ENCODE measurements at places on chromosomes 3 and 15.

DNA sequence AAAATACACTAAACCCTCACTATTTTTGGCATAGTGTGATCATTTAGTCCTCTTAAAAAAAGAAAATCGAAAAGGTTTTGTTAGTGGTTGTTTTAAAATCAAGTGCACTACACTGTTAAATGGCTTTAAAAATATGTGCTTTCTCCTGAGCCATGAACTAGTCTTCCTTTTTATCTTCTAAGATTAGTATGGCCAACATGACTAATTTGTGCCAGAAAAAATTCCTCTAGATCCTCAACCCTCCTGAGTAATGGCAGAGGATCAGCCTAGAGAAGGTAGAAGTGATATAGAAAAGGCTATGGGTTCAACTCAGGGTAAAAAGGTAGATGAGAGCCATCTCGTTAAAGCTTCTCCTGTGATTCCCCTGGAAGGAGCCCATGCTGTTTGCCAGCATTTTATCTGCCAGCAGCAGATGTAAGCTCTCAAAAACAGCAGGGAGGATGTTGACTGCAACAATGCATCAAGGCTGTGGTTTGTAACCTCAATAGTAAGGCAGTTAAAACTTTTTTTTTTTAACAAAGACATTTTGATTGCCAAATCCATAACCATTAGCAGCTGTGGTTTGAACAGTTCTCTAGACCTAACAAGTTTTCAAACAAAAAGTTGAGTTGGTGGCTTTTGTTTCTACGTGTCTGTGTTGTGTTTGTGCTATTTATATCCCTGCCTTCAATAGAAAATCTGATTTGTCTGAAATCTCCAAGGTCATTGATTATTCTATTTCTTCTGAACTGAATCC, 30.2 kb upstream of the ZNF609 start:
- peak; percentile 44 for DNase-seq

GRCh38 chr3:71247221-71247957, 336.1 kb downstream of the FOXP1 start:
- DNase-seq: peak; percentile 32

- DNase-seq: peak; percentile 100
Observed at GRCh38 chr3:157174649-157175498, 14.9 kb upstream of the CCNL1 start.

DNA sequence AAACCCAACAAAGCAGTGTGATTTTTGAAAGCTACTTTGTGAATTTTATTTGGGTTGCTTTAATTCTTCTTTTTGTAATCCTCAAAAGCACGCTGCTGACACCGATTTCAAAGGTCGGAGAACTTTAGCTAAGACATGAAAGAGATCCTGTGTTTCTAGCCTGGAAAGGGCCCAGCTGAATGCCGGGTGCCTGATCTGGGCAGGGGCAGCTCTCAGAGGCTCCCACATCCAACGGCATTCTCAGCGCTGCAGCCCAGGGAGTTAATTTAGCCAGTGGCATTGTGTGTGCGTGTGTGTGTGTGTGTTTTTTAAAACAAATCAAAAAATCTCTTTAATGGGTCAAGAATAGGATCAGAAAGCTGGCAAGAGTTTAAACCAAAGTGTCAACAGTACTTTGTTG, 6.6 kb downstream of the RBP1 start:
- DNase-seq: no peak

DNA sequence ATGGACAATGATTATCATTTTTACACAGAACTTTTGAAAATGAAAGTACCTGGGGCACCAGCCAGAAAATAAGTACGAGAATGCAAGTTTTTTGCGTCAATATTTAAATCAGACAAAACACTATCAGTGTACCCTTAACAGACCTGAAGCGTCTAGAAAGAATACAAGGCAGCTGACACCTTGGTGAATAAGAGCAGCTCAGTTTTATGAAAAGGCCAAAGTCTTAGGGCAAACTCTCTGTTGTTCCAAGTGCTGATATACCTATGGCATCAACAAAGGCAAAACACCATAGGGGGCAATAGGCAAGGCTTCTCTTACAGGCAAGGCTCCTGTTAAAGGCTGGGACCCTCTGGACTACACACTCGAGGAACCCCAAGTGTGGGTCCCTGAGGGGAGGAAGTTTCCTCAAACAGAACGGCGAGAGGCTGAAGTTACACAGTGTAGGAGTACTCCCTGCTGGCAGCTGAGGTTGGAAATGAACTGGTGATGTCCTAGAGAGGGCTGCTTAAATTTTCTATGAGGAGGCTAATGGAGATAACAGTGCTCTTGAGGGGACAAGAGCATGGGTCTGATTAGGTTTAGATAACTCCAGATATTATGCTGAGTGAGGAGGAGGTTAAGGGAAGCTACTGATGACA, 291.0 kb downstream of the TIGIT start:
- no peak for DNase-seq

GRCh38 chr3:59001675-59002074, 48.1 kb downstream of the CFAP20DC start:
- no peak for DNase-seq

- DNase-seq: no peak
Observed at GRCh38 chr3:69743975-69744906, 5.0 kb downstream of the MITF start.

- DNase-seq: no peak
Observed at GRCh38 chr3:26293329-26293844, 329.2 kb upstream of the LRRC3B start.

DNA sequence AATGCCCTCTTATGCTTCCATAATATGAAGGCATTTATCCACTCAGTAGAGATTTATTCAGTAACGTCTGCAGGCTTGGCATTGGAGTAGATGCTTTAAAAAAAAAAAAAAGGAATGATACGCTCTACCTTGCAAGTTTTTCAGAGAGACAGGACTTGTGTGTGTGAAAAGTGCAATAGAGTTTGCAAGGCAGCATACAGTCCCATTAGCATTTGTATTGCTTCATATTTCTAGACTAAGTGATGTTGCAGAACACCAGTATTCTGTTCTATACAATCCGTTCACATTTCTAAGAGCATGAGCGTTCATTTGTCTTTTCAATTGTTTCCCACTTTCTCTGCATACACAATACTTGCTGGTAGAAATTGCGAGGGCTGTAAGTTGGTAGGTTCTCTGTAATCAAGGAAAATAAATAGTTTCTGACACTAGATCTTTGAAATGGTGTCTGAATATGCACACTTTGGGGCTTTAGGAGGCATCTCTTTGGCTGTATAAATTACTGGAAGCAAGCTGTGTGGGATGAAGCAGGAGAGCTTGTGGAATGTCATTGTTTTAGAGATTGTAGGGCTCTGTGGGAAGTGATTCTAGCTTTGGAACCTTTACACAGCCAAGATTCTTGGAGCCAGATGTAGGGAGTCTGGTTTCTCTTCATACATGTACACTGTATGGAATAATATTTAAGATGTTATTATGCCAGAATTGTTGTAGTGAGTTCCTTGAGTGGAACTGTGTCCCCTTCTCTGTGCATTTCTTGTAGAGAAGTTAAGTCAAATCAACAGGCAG, 262.7 kb downstream of the FEZF2 start:
- DNase-seq: no peak

DNA sequence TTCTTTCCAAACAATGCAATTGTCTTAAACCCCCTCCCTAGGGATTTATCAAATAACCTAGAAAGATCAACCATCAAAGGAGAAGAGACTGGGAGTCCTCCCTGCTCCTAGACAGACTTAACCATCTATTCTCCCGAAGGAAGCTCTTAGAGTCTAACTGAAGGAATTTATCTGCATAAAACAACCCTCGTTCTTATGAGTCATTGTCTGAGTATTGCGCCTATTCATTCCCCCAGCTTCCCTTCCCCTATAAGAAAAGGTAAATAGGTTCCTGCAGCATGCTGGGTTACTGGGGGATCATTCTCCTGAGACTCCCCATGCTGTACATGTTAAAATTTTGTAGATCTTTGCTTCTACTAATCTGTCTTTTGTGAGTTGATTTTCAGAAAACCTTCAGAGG, 412.7 kb downstream of the OCA2 start:
- DNase-seq: no peak

GRCh38 chr3:30496066-30496966, 110.1 kb upstream of the TGFBR2 start:
- DNase-seq: peak; percentile 86

DNA sequence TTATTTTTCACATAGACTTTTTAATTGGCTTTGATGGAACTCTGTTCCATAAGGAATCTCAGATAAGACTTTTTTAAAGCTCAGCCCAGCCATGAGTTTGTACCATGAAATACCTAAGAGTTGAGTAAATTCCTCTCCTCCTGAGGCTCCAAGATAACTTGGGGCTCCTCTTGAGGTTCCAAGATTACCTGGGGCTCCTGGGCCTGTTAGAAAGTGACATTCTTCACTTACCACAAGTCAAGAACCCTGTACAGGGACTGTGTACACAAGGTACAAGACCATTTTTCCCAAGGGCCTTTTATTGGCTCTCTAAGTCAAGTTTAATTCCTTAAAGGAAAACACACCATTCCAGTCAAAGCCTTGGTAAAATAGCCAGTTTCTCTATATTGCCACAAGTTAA, 111.3 kb upstream of the PRR20G start:
- no peak for DNase-seq
